Stimulated activated CD4-positive, alpha-beta T cell treated with anti-CD3 and anti-CD28 coated beads, TNF-alpha, amount 100 ng/mL, for 4 hours (primary cell): ENCODE measurements at places on chromosomes 4 and X.

DNA sequence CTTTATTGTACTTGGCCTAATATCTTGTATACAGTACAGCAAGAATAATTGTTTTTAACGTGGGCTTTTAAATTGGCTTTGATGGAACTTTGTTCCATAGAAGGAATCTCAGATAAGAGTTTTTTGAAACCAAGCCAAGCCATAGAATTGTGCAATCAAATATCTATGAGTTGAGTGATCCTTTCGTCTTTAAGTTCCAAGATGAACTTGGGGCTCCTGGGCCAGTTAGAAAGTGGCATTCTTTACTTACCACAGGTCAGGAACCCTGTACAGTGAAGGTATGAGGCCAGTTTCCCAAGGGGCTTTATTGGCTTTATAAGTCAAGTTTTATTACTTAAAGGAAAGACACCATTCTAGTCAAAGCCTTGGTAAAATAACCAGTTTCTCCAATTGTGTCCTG lies 2104.2 kb downstream of the PCDH7 start:
- DNase-seq = no peak

DNA sequence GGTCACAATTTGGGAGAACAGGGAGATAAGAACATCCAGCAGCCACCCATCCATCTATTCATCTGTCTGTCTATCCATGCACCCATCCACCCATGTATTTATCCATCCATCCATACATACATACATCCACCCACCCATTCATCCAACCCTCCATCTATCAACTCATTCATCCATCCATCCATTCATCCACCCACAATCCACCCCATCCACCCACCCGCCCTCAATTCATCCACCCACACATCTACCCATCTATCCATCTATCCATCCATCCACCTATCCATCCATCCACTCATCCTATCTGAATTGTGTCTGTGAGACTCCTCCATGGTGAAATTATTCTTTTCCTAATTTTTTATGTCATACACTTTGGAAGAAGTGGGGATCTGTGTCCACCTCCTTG lies 6.8 kb upstream of the CD99 start:
- no peak for DNase-seq

DNA sequence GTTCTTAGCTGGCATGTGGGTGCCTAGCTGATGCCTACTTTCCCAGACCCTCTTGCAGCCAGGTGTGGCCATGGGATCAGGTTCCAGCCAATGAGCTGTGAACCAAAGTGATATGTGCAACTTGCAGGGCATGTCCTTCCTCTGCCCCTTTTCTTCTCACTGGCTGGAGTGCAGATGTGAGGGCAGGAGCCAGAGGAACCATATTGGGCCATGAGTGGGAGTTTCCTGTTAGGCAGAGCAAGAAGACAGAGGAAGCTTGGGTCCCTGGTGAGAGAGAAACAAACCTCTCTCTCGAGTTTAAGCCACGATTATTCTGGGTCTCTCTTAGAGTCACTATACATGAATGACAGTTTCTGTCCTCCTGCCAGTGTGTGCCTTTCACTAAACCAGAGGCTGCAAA lies 120.4 kb upstream of the STX18 start:
- DNase-seq = no peak

GRCh38 chr4:153518637-153519389 lies 52.7 kb downstream of the TMEM131L start:
- no peak for DNase-seq

- no peak for DNase-seq
These were observed 752 bp upstream of the ATP6AP2 start for GRCh38 chrX:40579900-40580536.

DNA sequence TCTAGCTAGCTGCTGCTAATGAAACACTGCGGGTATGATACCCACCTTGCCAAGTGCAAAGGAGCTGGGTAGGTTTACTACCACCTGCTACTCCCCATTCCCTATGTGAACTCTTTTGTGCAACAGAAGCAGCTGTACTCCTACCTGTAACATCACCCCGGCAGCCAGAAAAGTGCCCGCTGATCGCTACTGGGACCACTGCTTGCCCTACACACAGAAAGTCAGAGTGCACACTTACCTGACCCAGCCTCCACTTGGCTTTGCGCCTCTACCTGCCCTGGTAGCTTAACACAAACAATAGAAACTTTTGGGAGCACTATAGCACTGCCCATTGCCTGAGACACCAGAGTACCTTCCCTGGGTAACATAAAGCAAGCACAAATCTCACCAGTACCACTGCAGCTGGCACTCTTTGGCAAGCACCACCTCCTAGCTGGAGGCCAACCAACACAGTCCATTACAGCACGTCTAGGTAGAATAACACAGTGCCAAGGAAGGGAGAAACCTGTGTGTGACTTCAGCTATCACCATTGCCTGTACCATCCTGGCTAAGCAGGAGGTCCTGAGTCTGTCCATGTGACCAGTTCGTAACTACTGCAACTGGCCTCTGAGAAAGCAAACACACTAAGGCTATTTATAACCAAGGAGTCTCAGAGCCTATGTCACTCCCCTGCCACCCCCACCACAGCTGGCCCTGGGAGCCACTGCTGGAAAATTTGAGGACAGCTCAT lies 80.1 kb downstream of the CENPC start:
- no peak for DNase-seq

DNA sequence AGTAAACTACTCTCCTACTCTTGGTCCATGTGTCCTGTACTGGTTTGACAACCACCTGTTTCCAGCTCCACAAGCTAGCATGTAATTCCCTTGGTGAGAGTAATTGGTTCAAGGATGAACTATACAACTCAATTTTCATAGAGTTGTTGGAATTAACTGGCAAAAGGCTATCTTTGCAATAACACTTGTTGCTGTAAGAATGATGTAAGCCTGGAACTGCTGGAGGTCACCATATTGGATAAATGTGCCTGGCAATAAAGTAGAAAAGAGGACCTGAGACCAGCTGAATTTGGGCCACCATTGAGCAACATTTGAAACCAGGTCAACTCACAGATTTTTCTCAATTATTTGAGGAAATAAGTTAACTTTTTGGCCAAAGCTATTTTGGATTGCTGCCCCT lies 175.5 kb downstream of the CAMK2D start:
- no peak for DNase-seq

GRCh38 chr4:10554694-10555093 lies 97.5 kb upstream of the ZNF518B start:
- DNase-seq = no peak

- no peak for DNase-seq
These were observed 43.0 kb downstream of the ADD1 start for GRCh38 chr4:2886622-2887021.

DNA sequence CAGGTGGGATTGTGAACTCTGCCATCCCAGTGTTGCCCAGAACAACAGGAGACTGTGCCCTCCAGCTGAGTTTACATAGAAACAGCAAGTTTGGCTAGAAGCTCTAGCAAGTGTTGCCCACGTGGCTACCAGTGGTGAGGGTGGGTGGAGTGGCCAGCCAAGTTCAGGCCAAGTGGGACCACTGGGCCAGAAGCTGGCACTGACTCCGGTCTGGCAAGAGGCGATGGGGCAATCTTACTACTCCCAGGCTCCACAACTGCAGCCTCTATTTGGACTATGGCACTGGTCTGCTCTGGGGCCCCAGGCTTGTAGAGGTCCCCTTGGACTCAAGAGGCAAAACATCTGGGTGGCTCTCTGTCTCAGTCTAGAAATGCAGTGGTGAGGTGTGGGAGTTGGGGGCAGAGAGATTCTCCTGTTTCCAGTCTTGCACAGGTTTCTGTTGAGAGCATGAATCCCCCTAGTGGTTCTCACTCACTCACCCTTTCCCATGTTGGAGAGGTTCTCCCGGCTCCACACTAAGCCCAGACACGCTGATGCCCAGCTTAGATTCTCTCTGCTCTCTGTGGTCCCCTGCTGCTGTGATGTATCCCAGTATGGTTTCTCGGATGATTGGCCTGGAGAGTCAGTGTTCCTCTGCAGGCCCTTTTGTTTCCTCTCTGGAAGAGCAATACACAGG lies 615.3 kb downstream of the PDHA2 start:
- DNase-seq = no peak

- peak; percentile 18 for DNase-seq
These were observed 3.6 kb downstream of the MID1IP1 start for GRCh38 chrX:38804682-38805431.
